ENCODE measurements at places on chromosomes 1 and 21. TPM values are rescaled to one million over a fixed set of nuclear protein-coding genes. Genes with fewer than 3 reads are reported as not detected.

AUNIP gene
- total RNA-seq: 2.7 TPM

AMPD1 gene
- not detected for total RNA-seq

C1QB gene
- not detected for total RNA-seq

LDLRAD1 gene
- total RNA-seq: not detected

CD1E gene
- not detected for total RNA-seq

EPHA10 gene
- total RNA-seq: not detected

CELA2B gene
- total RNA-seq: not detected

ANKRD65 gene
- 3.1 TPM for total RNA-seq

RAB25 gene
- 3.4 TPM for total RNA-seq

TCP10L gene
- total RNA-seq: not detected

GPR37L1 gene
- not detected for total RNA-seq

RAB29 gene
- total RNA-seq: 10.3 TPM

FAM163A gene
- 0.26 TPM for total RNA-seq

TPR gene
- 38.5 TPM for total RNA-seq

SYDE2 gene
- 3.1 TPM for total RNA-seq

NR5A2 gene
- 4.7 TPM for total RNA-seq

CYP2J2 gene
- 1.0 TPM for total RNA-seq

ST3GAL3 gene
- total RNA-seq: 21.1 TPM

KRTAP12-2 gene
- not detected for total RNA-seq

PLEKHN1 gene
- not detected for total RNA-seq

TMEM59 gene
- total RNA-seq: 190 TPM

NPHS2 gene
- total RNA-seq: not detected

CA14 gene
- not detected for total RNA-seq

DPT gene
- total RNA-seq: 0.24 TPM

DENND2C gene
- total RNA-seq: 1.2 TPM

C1QA gene
- not detected for total RNA-seq
